ENCODE measurements at places on chromosomes 7 and 10.

- peak; percentile 19 for DNase-seq
Measured at GRCh38 chr7:36217961-36218284, 64.9 kb downstream of the EEPD1 start.

DNA sequence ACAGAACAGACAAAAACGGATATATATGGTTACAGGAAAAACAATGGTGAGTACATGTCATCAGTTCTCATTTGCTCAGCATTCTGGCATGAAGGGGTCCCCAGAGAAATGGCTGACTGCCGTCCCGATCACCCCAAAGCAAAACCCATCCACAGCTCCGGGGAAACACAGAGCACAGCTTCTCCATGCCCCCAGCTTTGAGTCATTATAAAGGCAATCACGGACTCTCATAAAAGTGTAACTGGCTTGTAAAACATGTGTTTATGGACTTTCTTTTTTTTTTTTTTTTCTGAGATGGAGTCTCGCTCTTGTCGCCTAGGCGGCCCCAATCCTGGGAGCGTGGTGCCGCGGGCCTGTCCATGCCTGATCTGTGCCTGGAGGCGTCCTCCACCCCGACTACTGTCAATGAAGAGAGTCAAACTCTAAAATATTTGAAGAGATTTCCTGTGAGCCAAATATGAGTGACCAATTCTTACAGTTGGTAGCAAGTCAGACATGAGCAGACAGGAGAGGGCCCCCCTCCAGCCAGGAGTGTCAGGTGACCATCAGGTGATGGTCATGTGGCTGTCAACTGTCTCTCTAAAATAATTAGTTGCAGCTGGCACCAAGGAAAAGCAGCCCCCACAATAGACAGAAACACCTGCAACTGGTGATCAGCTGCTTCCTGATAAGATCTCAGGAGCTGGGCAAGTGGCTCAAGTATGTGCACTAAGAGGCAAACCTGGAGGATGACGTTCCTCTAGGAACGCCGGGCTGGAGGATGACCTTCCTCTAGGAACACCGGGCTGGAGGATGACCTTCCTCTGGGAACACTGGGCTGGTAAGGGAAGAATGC, 21.7 kb upstream of the NOM1 start:
- no peak for DNase-seq

- DNase-seq = no peak
Measured at GRCh38 chr7:2260820-2261219, 18.8 kb downstream of the NUDT1 start.

GRCh38 chr7:83672157-83672556, 23.2 kb upstream of the SEMA3E start:
- DNase-seq = no peak

GRCh38 chr10:112880633-112881530, 69.2 kb upstream of the TCF7L2 start:
- DNase-seq = no peak

GRCh38 chr7:8618441-8619070, 185.1 kb downstream of the NXPH1 start:
- DNase-seq = no peak

- no peak for DNase-seq
Measured at GRCh38 chr7:55641811-55642210, 69.5 kb upstream of the VOPP1 start.

DNA sequence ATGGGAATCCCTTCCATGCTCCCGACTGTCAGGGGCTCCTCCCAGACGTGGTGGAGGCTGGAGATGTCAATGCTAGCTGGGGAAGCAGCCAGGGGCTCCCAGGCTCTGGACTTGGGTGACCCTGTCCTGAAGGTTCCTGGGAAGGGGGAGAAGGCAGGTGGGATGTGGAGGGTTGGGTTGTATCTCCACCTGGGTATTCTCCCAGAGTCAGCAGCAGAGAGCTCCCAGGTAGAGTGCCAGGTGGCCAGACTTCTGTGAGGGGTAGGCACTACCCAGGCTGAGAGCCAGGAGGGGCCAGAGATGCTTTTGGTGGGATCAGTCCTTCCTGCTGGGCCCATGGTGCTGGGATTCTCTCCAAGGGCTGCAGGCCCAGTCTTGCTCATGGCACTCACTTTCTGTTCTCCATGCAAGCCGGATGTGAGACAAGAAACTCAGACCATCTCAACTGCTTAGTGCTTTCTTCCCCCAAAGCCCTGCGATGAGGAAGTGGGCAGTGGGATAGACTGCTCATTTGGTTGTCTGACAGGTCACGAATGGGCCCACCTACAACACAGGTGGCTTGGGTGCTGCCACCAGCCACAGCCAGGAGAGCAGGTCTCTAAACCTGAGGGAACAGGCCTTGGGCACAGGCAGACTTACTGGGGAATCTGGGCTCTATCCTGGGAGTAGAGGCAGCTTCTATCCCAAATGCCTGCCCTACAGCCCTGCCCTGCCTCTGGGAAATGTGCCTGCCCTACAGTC, 52.5 kb upstream of the CAMK2B start:
- peak; percentile 52 for DNase-seq

- no peak for DNase-seq
Measured at GRCh38 chr7:81158189-81158588, 239.3 kb upstream of the SEMA3C start.

DNA sequence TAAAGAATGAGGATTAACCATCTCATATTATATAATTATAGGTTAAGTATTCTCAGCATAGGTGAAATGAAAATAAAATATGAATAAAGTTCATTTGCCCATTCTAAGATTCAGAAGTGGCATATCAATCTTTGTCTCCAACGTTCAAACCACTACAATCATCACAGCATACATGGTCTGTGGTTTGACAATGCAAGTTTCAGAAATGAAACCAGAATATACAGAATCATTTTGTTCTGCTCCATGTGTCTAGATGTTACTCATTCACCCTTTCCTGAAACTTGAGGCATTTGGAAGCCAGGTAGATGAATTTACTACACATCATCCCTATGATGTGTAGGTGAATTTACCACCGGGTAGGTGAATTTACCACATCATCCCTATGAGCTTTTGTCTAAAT, 44.5 kb upstream of the PPP1R3A start:
- no peak for DNase-seq

- DNase-seq = no peak
Measured at GRCh38 chr7:138470391-138471157, 10.5 kb downstream of the TRIM24 start.

GRCh38 chr7:7761340-7761973, 43.0 kb upstream of the RPA3 start:
- no peak for DNase-seq

DNA sequence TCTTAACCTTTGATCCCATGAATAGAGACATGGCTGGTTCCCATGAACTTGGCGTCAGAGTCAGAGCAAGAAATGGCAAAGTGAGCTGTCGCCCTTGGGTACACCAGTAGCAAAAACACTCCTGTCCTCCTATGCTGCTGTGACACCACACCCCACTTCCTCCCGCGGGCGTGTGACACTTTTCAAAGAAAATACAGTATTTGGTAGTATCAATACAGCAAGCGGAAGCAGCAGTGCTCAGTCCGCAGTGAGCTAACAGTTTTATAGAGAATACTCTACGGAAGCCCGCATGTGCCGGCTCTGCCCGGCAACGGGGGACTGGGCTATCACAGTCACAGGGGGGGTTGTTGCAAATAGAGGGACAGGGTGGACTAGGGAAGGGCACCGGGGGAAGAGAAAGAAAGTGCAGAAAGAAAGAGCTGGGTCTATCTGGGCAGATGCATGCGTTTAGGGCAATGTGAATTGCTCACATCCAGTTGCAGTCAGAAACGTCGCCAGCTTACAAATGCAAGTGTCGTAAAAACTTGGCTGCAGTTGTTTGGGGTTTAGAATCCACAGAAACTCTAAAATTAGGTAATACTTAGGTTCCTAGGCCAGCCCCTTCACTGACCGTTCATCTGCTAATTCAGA, 49.8 kb downstream of the PRKCQ start:
- DNase-seq = no peak

DNA sequence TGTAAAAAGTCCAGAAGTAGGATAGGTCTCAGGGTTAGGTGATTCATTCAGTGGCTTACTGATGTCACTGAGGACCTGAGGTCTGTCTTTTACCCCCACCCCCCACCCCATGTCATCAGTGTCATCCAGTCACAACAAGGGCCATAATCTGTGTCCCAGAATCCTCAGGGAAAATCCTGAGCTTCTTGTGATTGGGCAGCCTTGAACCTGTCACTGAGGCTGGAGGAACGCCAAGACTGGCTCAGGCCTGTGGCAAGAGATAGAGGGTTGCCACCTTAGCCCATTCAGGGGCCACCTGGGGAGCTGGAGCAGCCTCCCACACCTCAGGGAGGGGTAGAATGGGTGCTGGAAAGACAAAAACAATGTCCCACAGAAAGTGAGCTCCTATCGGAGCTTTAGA, 29.7 kb downstream of the NUB1 start:
- DNase-seq = no peak

DNA sequence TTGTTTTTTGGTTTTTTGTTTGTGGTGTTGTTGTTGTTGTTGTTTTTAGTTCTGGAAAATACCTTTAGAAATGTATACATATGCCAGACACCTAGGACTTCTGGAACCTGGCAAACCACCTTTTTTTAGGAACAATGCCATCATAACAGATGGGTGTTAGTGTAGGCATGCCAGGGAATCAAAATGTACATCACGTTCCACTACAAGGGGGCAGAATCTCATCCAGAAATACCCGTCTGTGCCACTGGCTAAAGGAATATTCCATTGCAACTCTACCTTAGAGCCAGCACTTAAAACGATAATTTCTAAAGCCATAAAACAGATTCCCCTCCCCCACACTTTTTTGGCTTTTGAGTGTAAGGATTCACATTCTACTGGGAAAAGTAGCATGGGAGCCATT, 239.8 kb downstream of the ETV1 start:
- no peak for DNase-seq

- no peak for DNase-seq
Measured at GRCh38 chr10:111081595-111081994, 4.8 kb downstream of the ADRA2A start.

GRCh38 chr7:148056406-148056805, 534.2 kb upstream of the C7orf33 start:
- DNase-seq = no peak

GRCh38 chr10:121681997-121682687, 83.9 kb upstream of the FGFR2 start:
- DNase-seq = no peak

DNA sequence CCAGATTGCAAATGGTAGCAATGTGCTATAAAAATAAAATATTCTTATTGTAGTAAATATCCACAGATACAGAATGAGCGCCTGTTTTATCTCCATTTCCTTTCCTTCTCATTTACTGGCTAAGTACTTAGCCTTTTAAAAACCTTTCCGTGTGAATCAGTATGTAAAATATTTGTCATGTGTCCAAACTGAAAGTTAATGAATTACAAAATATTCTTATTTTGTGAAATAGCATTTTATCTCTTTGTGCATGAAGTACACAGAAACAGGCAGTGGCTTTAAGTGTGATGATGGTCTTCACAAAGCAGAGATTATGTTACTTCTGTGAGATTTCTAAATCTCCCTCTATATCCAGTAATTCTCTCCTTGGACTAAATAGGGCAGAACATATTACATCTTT, 56.7 kb upstream of the KIAA1217 start:
- no peak for DNase-seq

- no peak for DNase-seq
Measured at GRCh38 chr7:19963695-19964094, 190.3 kb upstream of the TMEM196 start.

DNA sequence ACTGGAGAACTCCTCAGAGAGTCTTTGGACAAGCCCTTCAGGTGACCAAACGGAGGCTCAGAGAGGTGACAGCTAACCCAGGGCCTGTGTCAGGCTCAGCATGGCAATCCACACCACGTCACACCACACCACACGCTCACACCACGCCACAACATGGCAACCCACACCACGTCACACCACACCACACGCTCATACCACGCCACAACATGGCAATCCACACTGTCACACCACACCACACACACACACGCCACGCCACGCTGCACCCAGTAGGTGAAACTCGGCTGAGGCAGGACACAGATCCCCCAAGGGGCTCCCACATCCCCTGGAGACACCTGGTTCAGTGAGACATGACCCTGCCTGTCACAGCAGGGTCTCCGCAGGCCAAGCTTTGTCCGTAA, 107.3 kb downstream of the PDGFA start:
- DNase-seq = no peak

DNA sequence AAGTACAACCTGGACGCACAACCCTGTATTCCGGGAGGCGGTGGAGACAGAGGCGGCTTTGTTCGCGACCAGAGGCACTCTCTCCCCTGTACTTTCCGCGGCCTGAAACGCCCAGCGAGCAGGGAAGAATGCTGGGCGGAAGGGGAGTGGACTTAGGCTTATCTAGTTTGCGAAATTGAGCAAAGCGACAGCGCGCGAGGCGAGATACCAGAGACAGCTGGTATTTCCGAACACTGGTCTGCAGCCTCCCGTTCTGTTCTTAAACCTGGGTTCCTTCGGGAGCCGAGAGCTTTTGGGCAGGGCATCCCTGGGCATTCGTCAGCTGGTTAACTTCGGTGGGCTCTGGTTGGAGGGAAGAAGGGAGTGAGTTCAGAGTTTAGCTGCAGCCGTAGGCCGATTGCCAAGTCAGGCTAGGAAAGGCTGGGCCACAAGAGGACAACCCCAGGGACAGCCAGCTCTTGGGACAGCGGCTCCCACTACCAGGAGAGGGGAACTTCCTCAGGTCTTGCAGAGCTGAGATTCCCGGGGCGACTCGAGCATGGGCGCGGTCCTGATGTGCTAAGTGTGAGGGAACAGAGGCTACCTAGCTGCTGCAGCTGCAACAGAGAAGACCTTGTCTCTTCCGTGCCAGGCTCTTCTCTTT, 3.9 kb downstream of the HMX3 start:
- DNase-seq = no peak

- DNase-seq = no peak
Measured at GRCh38 chr10:89257581-89257980, 6.0 kb upstream of the LIPA start.

GRCh38 chr7:124171068-124171467, 138.2 kb upstream of the TMEM229A start:
- DNase-seq = no peak

GRCh38 chr10:117945651-117946050, 101.1 kb downstream of the RAB11FIP2 start:
- no peak for DNase-seq

- no peak for DNase-seq
Measured at GRCh38 chr7:105835441-105835840, 41.0 kb downstream of the ATXN7L1 start.

GRCh38 chr10:70886921-70887665, 1.3 kb downstream of the PCBD1 start:
- DNase-seq = no peak

GRCh38 chr10:86795353-86795752, 38.9 kb downstream of the BMPR1A start:
- DNase-seq = no peak

DNA sequence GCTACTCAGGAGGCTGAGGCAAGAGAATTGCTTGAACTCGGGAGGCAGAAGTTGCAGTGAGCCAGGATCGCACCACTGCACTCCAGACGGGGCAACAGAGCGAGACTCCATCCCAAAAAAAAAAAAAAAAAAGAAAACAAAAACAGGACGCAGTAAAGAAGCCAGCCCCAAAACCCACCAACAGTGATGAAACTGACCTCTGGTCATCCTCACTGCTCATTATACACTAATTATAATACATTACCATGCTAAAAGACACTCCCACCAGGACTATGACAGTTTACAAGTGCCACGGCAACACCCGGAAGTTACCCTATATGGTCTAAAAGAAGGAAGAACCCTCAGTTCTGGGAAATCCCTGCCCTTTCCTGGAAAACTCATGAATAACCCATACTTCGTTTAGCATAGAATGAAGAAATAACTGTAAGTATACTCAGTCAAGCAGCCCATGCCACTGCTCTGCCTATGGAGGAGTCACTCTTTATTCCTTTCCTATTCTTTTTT, 40.0 kb upstream of the EIF4H start:
- DNase-seq = no peak

Measured in GM06990 (cell line).